Hepatocyte (in vitro differentiated cells): ENCODE measurements at places on chromosomes 11 and 22. TPM values are rescaled to one million over a fixed set of nuclear protein-coding genes. Genes with fewer than 3 reads are reported as not detected.

DNA sequence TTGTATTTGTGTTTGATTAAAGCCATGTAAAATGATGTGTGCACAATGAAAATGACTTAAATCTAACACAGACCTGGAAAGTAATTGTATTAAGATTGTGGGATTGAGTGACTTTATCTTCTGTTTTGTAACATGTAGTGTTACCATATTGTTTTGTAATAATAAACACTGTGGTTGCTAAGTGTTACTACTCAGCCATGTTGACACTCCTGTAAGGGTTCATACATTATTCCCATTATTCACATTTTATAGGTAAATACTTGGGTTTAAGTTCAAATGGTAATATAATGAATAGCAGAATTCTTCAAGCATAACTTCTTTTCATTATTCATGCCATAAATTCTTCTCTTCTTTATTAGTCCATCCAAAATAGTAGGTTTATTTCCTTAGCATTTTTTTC, 69.0 kb downstream of the ZC3H12C start:
- no peak for DNase-seq

- peak; percentile 38 for DNase-seq
These were observed 111.2 kb downstream of the MRTFA start for GRCh38 chr22:40525250-40525884.

DNA sequence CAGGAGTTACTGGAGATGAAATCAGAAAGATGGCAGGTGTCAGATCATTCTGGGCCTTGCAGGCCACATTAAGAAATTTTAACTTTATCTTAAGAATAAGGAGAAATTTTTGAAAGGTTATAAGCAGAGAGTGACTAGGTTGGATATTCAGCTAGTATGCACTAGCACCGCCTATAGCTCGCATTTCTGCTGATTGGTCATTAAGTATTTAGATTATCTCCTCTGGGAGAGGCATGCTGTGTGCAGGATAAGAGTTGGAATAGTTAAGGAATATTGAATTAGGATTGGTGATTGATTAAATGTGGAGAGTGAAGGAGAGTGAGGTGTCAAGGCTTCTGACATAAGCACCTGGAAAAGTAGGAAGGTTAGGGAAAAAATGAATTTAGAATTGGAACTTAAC, 100.6 kb downstream of the STIM1 start:
- DNase-seq: no peak

ZFTA gene
- total RNA-seq: 41.8 and 44.1 TPM in 2 replicates
